ENCODE measurements at places on chromosomes 3 and 15.

- no peak for DNase-seq
Observed at GRCh38 chr3:181727341-181728032, 15.8 kb downstream of the SOX2 start.

DNA sequence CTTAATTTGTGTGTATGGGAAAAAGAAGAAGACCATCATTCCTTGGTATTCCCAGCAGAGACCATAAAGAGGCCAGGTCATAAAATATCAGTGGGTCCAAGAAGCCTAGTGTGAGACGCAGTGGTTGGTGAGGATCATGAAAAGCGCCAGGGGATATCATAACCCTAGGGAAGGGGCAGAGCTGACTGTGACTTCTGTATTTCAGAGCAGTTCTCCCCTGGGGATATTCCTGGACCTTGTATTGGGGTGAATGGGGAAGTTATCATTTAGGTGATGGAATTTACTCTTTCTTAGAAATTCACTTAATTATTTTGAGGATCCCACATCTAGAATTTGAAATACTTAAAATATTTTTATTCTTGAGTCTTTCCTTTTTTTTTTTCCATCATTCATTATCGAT, 34.9 kb upstream of the UMPS start:
- no peak for DNase-seq

DNA sequence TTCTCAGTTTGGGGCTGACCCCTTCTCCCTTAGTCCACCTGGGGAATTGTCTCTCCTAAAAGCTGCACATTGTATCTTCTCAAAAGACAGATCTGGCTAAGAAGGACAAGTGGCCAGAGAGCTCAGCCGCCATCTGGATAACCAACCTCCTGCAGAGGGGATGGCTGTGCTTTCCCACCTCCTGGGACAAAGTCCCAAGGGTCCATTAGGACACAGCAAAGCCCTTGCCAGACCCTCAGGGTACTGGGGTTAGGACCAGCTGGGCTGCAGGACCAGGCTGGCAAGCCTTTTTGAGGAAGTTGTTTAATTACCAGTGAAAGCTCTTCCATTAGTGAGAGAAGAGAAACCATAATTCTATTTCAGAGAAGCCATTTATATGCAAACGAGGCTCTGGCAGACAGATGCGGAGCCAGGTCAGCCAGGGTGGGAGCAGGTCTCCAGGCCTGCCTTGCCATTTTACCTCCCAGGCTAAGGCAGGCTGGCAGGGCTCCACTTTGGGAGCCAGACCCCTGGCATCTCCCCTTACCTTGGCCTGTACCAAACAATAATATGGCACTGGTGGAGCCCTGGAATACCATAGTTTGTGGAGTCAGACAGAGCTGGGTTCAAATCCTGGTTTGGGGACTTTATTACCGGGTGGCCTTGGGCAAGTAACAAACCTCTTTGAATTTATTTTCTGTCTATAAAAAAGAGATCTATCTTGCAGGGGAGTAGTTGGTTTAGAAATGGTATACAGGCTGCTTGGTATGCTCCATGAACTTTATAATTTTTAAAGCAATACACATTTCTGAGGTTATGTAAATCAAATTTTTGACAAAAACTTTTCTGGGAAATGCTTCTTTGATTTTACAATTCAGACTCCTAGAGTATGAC, 17.9 kb downstream of the SHF start:
- DNase-seq, result no peak

- DNase-seq, result no peak
Observed at GRCh38 chr15:48049736-48050135, 71.1 kb upstream of the SLC24A5 start.

- DNase-seq, result no peak
Observed at GRCh38 chr3:68256635-68257223, 602.3 kb upstream of the SUCLG2 start.

GRCh38 chr15:72086010-72086697, 31.8 kb downstream of the MYO9A start:
- peak; percentile 36 for DNase-seq

- DNase-seq, result no peak
Observed at GRCh38 chr3:142913432-142913831, 24.5 kb upstream of the PCOLCE2 start.

Data from upper lobe of left lung (tissue), 6 donors.